Smooth muscle cell of bladder (primary cell): ENCODE measurements at places on chromosomes 16 and 17. TPM values are rescaled to one million over a fixed set of nuclear protein-coding genes. Genes with fewer than 3 reads are reported as not detected.

The OR1E2 gene
- not detected in 2 replicates for total RNA-seq

The CBFB gene
- total RNA-seq = 43.9 and 84.4 TPM in 2 replicates

The PDE6G gene
- total RNA-seq = 0.65 TPM in 1 of 2 replicates, not detected in the other

The SCNN1B gene
- total RNA-seq = not detected in 2 replicates

The LRRC46 gene
- total RNA-seq = 0.09 TPM in 1 of 2 replicates, not detected in the other

The TAOK1 gene
- 49.2 and 49.6 TPM in 2 replicates for total RNA-seq
